Head of caudate nucleus (tissue), 42 donors: ENCODE measurements at places on chromosomes 13 and 19.

DNA sequence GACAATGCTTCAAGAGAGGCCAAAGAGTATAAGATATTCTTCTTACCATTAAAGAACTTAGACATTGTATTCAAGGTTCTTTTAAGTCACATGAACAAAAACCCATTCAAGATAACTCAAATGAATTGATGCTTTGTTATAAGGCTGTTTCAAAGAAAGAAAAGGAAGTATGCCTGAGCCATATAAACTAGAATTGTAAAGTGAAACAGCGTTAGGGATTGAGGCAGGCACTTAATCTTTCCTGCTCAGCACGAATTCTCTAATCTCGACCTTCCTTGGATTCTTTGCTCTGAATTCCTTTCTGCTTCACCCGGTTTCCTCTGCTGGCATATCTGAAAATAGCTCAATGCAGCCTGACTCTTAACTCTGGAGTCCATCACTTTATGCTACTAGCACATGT, 595.4 kb downstream of the DIAPH3 start:
- no peak for DNase-seq

DNA sequence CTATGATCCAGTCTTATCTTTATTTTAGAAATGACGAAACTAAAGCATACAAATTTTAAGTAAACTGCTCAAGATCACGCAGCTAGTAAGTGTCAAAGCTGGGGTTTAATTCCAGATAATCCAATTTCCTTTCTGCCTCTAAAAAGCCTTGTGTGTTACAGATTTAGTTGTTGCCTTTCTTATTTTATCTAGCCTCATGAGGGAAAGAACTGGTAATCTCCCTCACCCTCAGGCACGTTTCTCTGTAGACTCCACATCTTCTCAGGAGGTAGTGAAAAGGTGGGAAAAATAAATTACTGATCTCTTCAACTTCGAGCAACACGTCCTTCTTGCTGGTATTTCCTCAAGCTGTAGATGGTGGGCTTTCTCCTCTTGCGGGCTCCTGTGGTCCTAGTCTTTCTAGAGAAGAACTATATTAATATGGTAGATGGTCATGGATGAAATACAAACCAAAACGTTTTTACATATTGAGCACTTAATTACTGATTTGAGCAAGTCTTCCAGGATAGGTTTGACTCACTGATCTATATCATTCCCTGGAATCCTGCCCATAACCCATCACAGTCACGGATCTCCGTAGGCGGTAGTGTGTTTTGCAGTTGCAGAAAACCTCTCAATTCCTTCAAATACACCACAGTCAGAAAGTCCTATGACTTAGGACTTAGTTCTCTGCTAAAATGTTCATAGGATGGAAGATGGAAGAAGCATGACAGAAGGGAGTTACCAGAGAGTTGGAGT, 519.5 kb downstream of the DCT start:
- DNase-seq, result no peak

DNA sequence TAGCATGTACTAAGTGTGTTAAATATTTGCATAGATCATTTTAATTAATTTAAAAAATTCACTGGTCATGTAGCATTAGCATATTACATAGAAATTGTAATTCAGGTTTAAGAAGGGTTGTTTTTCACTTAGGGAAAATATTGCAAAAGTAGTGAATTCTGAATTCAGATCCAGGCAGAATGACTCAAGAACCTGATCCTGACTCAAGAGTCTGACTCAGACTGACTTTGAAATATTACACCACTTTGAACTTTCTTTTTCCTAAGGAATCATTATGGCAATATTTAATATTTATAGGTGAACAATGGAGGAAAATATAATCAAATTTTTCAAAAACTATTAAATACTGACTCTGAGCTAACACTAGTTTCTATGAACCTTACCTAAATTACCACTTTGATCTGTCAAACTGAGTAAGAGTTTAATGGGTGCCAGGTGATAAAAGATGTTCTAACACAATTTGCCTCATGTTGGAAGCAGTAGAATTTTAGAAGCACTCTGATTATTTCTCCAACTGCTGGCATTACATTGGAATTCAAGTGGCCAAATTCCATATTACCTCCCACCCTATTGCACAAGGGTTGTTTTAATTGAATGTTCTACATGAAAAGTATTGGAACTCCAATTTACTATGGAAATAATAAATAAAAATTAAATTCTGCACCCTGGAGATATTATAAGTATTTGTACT, 261.6 kb downstream of the SLITRK1 start:
- no peak for DNase-seq

- no peak for DNase-seq
These were observed 1757.8 kb downstream of the PCDH9 start for GRCh38 chr13:65472336-65472735.

DNA sequence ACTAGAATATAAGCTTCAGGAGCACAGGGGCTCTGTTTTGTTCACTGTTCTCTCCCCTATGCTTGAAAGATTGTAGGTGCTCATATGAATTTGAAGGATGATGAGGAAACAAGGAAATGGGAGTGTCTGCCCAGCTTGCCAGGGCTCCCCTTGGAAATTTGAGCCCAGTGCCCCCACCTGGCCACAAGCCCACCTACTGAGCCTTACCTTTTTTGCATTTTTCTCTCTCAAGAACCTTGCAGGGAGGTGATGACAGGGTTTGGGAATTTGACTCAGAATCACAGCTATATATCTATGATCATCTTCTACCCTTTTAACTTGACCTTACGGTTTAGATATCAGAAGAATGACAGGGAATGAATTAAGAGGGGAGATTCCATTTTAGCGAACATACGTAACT, 33.8 kb downstream of the SERP2 start:
- DNase-seq, result no peak

- DNase-seq, result no peak
These were observed 79.7 kb downstream of the INSR start for GRCh38 chr19:7214324-7215089.

- DNase-seq, result no peak
These were observed 10.7 kb upstream of the LRFN3 start for GRCh38 chr19:35925501-35925900.
